ENCODE measurements at places on chromosomes 3 and 15. TPM values are rescaled to one million over a fixed set of nuclear protein-coding genes. Genes with fewer than 3 reads are reported as not detected.

Gene APOD
- not detected for total RNA-seq

Gene CCR3
- total RNA-seq, result not detected

Gene RFX7
- total RNA-seq, result 22.5 TPM

Gene IL5RA
- total RNA-seq, result 0.99 TPM

Gene TGFBR2
- 203 TPM for total RNA-seq

Gene HRG
- not detected for total RNA-seq

Gene ALS2CL
- total RNA-seq, result 45.8 TPM

Gene PSTPIP1
- total RNA-seq, result 82.7 TPM

Gene PLSCR5
- not detected for total RNA-seq

Gene GUCA1C
- not detected for total RNA-seq

Gene CPEB1
- total RNA-seq, result 0.19 TPM

Gene SLC6A1
- not detected for total RNA-seq

Gene NUP210
- total RNA-seq, result 83.5 TPM

Gene ADAMTS7
- 0.30 TPM for total RNA-seq

Gene NOX5
- total RNA-seq, result not detected

Gene LRIG1
- total RNA-seq, result 30.1 TPM

Gene TMEM158
- total RNA-seq, result not detected

Gene GOLGA8R
- total RNA-seq, result 1.8 TPM
